ENCODE measurements at places on chromosomes 11 and 22. TPM values are rescaled to one million over a fixed set of nuclear protein-coding genes. Genes with fewer than 3 reads are reported as not detected.
A peak's percentile ranks its signal among the peaks of the same experiment; 100 is the strongest.

Gene SCGB2A2
- total RNA-seq: not detected

Gene MS4A15
- total RNA-seq: not detected

Gene IL10RA
- 79.4 TPM for total RNA-seq

Gene SUSD2
- 0.80 TPM for total RNA-seq

Gene TAF6L
- 10.2 TPM for total RNA-seq

Gene RIMBP3B
- total RNA-seq: 0.35 TPM

Gene CD3E
- total RNA-seq: 530 TPM

GRCh38 chr11:121163658-121164308 lies 62.7 kb downstream of the TECTA start:
- peak; percentile 15 for DNase-seq

- DNase-seq: no peak
Measured at GRCh38 chr11:130441719-130442118, 6.7 kb upstream of the ADAMTS15 start.

GRCh38 chr11:10222399-10222798 lies 71.6 kb downstream of the SBF2 start:
- DNase-seq: no peak

DNA sequence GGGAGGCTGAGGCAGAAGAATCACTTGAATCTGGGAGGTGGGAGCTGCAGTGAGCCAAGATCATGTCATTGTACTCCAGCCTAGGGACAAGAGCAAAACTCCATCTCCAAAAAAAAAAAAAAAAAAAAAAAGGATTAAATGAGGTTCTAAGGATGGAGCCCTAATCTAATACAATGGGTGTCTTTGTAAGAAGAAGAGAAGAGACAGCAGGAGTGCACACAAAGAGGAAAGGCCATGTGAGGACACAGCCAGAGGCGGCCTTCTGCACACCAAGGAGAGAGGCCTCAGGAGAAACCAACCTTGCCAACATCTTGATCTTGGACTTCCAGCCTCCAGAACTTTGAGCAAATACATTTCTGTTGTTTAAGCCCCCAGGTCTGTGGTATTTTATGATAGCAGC lies 66.6 kb upstream of the CECR2 start:
- DNase-seq: no peak

- no peak for DNase-seq
Measured at GRCh38 chr22:47155131-47155885, 392.9 kb downstream of the TBC1D22A start.

DNA sequence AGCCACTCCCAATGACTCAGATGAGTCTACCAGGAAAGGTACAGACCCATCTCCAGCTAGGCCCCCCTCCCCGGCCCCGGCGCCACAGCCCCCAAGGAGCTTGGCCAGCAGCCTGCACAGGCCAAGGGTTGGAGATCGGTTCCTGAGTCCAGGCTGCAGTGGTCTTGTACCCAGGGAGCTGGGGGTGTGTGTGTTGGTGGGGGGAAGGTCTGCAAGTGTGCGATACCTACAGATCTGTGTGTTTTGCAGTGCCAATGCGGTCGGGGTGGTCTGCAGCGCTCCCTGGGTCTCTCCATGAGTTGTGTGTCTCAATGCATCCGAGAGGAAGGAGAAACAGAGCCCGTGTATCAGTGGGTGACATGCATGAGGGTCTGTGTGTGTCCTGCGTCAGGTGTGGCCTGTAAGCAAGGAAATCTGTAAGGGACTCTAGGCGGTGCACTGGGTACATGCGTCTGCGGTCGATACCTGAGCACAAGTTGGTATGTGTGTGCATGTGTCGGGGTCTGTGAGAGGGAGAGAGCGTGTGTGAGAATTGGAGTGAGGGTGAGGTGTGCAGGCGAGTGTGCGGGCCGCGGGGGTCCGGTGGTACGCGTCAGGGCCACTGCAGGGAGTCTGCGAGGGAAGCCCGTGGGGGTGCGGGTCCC lies 645 bp downstream of the CDC42BPG start:
- DNase-seq: no peak

GRCh38 chr11:87405843-87406242 lies 368.1 kb downstream of the TMEM135 start:
- DNase-seq: no peak

- DNase-seq: no peak
Measured at GRCh38 chr11:45296075-45296474, 9.9 kb upstream of the SYT13 start.

DNA sequence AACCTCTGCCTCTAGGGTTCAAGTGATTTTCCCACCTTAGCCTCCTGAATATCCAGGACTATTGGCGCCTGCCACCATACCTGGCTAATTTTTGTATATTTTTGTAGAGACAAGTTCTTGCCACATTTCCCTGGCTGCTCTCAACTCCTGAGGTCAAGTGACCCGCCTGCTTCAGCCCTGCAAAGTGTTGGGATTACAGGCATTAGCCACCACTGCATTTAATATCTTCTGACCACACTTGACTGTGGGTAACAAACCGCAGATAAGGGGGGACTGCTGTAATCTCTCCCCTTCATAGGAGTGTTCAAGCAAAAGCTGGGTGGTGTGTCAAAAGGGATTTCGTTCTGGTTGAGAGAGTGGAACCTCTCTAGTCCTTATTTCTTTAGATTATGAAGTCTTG lies 53.4 kb downstream of the GRAMD1B start:
- no peak for DNase-seq

- peak; percentile 79 for DNase-seq
Measured at GRCh38 chr22:25564320-25564978, at the start of gene GRK3. Gene GRK3, plus strand, starts transcription at chr22:25564675. Its CDS starts 366 bp downstream, at chr22:25565041.

DNA sequence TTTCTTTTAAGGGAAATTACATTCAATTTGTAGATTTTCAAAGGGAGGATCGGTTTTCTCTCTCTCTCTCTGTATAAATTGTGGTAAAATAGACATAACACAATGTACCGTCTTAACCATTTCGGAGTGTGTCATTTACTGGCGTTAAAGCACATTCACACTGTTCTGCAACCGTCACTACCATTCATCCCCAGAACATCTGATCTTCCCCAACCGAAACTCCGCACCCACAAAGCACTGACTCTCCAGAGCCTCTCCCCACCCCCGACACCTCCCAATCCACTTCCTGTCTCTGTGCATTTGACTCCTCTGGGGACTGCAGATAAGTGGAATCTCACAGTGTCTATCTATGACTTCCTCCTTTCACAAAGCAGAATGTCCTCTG lies 15.9 kb upstream of the GRAMD4 start:
- DNase-seq: peak; percentile 91

- DNase-seq: peak; percentile 56
Measured at GRCh38 chr22:39522567-39523300, 2.4 kb downstream of the ATF4 start.
